ENCODE measurements at places on chromosomes 4 and X. TPM values are rescaled to one million over a fixed set of nuclear protein-coding genes. Genes with fewer than 3 reads are reported as not detected.

The NAP1L2 gene
- 11.0 TPM for polyA plus RNA-seq

The CNGA1 gene
- polyA plus RNA-seq: 3.7 TPM

The NLGN3 gene
- polyA plus RNA-seq: 0.97 TPM

DNA sequence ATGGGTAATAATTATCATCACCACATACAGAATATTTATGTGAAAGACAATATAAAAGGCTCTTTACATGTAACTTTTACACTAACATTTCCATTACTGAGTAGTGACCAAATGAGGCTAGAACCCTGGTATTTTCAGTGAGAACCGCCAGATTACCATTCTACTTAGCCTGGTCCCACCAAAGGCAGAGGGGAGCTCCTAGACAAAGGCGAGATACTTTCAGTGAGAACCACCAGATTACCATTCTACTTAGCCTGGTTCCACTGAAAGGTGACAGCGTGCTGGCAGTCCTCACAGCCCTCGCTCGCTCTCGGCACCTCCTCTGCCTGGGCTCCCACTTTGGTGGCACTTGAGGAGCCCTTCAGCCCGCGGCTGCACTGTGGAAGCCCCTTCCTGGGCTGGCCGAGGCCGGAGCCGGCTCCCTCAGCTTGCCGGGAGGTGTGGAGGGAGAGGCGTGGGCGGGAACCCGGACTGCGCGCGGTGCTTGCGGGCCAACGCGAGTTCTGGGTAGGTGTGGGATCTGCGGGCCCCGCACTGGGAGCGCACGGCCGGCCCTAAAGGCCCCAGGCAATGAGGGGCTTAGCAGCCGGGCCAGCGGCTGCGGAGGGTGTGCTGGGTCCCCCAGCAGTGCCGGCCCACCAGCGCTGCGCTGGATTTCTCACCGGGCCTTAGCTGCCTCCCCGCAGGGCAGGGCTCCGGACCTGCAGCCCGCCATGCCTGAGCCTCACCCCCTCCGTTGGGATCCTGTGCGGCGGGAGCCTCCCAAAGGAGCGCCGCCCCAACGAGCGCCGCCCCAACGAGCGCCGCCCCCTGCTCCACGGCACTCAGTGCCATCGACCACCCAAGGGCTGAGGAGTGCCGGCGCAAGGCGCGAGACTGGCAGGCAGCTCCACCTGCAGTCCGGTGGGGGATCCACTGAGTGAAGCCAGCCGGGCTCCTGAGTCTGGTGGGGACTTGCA is 1276.1 kb downstream of the PCDH7 start:
- no peaks in the 10 kb centered on the region for H3K4me1 ChIP-seq
- no peak overlapping the region for H3K27ac ChIP-seq
- no peak for DNase-seq
- H3K36me3 ChIP-seq: no peaks in the 10 kb centered on the region
- no peak overlapping the region for H3K4me3 ChIP-seq

- H3K27ac ChIP-seq: peak overlapping the region; percentile 57
- DNase-seq: peak; percentile 80
- peaks cover 23% of the 10 kb centered on the region for H3K4me1 ChIP-seq
- H3K27me3 ChIP-seq: no peaks in the 10 kb centered on the region
These were observed 19.1 kb downstream of the SH3BP2 start for GRCh38 chr4:2811830-2812611.

DNA sequence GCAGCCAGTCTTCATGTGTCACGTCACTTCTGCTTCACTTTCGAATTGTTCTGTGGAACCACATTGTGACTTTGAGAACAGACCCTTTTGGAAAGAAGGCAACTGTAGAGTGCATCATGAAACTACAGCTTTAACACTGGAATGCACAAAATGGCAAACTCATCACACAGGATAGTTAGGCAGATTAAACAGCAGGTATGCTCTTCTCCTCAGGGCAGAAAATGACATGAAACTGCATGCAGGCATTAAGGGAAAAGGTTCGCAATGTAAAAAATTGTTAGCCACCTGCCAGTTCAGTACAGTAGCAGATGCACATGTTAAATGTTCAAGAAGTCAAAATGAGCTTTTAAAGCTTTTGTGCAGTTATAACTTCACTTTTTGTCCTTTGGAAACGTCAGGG is 864.6 kb upstream of the IGFBP7 start:
- H3K36me3 ChIP-seq: no peaks in the 10 kb centered on the region
- H3K4me1 ChIP-seq: no peaks in the 10 kb centered on the region
- H3K27ac ChIP-seq: no peak overlapping the region
- DNase-seq: no peak
- no peak overlapping the region for H3K4me3 ChIP-seq

DNA sequence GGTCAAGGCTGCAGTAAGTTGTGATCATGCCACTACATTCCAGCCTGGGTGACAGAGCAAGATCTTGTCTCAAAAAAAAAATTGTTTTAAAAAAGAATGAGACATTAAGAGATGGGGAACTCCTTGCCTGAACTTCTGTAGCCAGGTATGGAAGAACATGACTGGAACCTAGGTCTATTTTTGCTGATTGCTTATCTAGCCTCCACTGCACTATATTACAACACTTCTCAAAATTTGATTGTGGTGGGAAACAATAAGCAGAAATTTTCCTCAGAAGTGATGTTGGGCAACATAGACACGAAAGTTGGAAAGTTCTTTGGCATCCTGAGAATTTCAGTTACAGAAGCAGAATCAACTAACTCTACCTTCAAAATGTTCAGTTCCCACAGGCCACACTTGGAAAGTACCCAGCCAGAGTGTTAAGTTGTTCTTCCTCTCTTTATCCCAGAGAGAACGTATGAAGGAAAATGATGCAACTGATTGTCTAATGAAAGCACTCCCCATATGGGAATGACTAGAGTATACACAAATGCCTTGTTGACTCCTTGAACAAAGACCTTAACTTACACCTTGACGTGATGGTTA is 50.0 kb downstream of the LUZP4 start:
- no peak overlapping the region for H3K27ac ChIP-seq
- DNase-seq: no peak
- H3K4me1 ChIP-seq: no peaks in the 10 kb centered on the region
- H3K36me3 ChIP-seq: no peaks in the 10 kb centered on the region

DNA sequence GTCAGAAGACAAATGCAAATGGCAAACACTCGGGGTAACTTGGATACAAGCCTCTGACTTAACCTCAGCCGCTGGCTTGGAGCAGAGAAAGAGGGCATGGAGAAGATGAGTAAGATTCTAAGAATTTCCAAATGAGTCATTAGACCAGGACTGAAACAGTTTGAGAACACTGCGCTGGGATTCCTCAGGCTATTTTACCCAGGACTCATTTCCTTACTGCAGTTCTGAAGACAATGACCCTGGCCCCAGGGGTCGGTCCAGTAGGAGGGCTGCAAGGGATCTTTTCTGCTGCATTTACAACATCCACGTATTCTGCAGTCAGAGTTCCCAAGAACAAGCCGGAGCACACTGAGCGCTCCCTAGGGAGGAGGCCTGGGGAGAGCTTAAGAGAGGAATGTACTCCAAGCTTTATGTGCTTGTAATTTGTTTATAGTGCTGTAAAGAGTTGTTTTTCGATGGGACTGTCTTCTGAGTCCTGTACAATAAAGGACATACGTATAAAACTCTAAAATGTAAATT is 27.3 kb upstream of the SORBS2 start:
- DNase-seq: peak; percentile 56
- no peak overlapping the region for H3K4me3 ChIP-seq
- H3K27me3 ChIP-seq: no peaks in the 10 kb centered on the region
- H3K36me3 ChIP-seq: no peaks in the 10 kb centered on the region
- peak overlapping the region; percentile 44 for H3K27ac ChIP-seq

DNA sequence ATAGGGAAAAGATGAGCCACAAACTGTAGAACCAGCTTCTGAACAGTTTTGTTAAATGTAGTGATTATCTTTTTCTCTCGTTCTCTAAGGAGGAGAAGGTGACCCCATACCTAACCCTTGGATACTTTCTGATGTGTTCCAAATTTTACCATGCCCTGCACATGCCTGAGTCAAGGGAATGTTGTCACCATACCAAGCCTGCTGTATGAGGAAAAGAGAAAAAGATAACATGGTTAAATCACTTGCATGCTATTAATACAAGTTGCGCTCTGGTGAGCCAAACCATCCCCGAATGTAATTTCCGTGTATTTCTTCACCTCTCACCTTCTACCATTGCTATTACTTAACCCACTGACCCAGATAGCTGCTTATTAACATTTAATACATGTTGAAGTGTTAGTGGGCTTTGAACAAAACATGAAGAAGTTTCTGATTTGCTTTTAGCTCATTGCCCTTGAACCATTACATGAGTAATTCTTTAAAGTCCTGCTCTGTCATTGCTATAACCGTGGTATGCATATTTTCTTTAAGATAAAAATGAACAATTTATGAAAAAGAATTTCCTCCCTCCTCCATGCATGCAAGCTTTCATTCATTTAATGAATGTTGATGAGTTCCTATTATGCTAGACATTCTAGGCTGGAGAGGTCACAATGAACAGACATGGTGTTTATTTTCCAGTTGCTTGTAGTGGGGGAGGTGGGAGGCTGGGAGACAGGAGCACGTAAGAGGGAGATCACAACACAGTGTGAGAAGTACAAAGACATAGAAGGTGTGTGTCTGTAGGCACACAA is 13.6 kb upstream of the KIT start:
- no peaks in the 10 kb centered on the region for H3K27me3 ChIP-seq
- no peak overlapping the region for H3K4me3 ChIP-seq
- H3K4me1 ChIP-seq: no peaks in the 10 kb centered on the region
- DNase-seq: no peak

GRCh38 chr4:89894649-89895550 is at the start of gene MMRN1:
Gene MMRN1 (plus strand): TSS chr4:89894854. CDS start chr4:89894972, 118 bp downstream.
- DNase-seq: no peak
- H3K4me3 ChIP-seq: no peak within 1 kb of the TSS
- no peak within 1 kb of the TSS for H3K27ac ChIP-seq

GRCh38 chr4:104969394-104970082 is 177.1 kb upstream of the TET2 start:
- no peaks in the 10 kb centered on the region for H3K27me3 ChIP-seq
- no peak overlapping the region for H3K4me3 ChIP-seq
- no peaks in the 10 kb centered on the region for H3K36me3 ChIP-seq
- H3K27ac ChIP-seq: no peak overlapping the region
- no peak for DNase-seq

- no peaks in the 10 kb centered on the region for H3K36me3 ChIP-seq
- H3K27me3 ChIP-seq: no peaks in the 10 kb centered on the region
- DNase-seq: no peak
- H3K4me3 ChIP-seq: no peak overlapping the region
- H3K4me1 ChIP-seq: no peaks in the 10 kb centered on the region
- no peak overlapping the region for H3K27ac ChIP-seq
These were observed 860.6 kb downstream of the STIM2 start for GRCh38 chr4:27721193-27721592.

DNA sequence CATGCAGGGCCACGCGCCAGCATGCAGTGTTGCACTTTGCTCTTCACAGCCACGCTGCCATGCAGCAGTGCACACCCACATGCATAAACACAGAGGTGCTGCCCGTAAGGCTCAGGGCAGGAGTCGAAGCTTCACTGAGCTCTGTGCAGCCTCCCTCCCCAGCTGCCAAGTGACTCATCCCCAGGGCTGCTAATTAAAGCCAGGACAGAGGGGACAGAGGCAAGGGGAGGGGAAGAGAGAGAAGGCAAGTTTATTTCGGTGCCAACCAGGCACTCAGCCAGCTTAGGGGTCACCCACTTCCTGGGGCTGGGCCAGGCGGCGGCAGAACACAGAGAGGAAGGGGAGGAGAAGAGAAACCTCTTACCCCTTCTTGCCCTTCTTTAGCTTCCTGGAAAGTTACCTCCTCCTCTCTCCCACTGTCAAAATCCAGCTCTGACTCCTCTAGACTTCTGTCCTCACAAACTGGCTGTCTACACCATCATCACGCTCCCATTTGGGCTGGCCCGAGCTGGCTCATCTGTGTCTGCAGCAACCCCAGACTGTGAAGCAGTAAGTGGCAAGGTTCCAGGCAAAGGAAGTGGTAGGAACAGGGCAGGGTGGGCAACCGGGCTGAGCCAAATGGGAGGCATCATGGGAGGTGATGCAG is 6.2 kb upstream of the IQSEC2 start:
- DNase-seq: no peak
- no peak overlapping the region for H3K27ac ChIP-seq
- no peaks in the 10 kb centered on the region for H3K36me3 ChIP-seq
- H3K27me3 ChIP-seq: peaks cover 6% of the 10 kb centered on the region
- peaks cover 13% of the 10 kb centered on the region for H3K4me1 ChIP-seq
- H3K4me3 ChIP-seq: no peak overlapping the region
